ENCODE measurements at places on chromosomes 1 and 21.

GRCh38 chr1:208135354-208135753 is 108.8 kb downstream of the PLXNA2 start:
- DNase-seq = no peak

- DNase-seq = no peak
Observed at GRCh38 chr1:58845942-58846341, 62.1 kb upstream of the JUN start.

DNA sequence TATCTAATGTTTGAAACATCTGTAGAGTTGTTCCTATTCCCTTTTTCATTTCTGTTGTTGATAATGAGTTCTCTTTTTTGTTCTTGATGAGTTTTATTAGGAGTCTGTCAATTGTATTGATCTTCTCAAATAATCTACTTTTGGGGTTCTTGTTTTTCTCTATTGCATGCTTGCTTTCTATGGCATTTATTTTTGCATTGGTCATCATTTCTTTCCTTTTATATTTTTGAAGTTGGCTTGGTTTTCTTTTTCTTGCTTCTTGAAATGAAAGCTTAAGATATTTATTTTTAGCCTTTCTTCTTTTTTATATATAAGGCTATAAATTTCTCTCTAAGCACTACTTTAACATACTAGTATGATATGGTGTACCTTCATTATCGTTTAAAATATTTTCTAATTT is 381.8 kb downstream of the NPHP4 start:
- no peak for DNase-seq

GRCh38 chr1:230348386-230349019 is 77.6 kb downstream of the PGBD5 start:
- DNase-seq = no peak

GRCh38 chr1:27503844-27504587 is 14.0 kb upstream of the WASF2 start:
- peak; percentile 91 for DNase-seq

DNA sequence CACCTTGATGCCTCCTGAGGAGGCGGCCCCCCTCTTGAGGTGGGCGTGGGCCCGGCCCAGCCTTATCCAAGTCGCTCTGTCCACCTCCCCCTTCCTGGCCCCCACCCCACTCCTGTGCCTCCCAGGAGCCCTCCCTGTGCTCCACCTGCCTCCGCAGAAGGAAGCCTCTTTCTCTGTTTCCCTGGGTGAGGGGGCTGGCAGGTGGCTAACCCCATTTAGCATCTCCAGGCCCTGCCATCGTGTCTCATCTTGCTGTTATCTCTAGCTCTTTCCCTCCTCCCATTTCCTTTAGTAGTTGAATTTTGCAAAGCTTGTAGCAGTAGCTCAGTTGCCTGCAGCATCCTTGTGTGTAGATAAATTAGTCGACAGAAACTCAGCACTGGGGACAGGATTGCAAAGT is 7.2 kb downstream of the RNF187 start:
- no peak for DNase-seq

GRCh38 chr1:211514030-211514754 is 22.2 kb upstream of the RD3 start:
- peak; percentile 59 for DNase-seq

- no peak for DNase-seq
Observed at GRCh38 chr1:28173151-28173979, 3.1 kb downstream of the PTAFR start.

- no peak for DNase-seq
Observed at GRCh38 chr1:2313651-2314261, 77.6 kb downstream of the MORN1 start.
